GM10248 (cell line): ENCODE measurements at places on chromosomes 12 and 14.

- DNase-seq, result no peak
These were observed 215.5 kb downstream of the PIK3C2G start for GRCh38 chr12:18476861-18477260.

- DNase-seq, result no peak
These were observed 63.0 kb downstream of the SLC25A47 start for GRCh38 chr14:100386121-100386520.

GRCh38 chr12:41202051-41202450 is 13.9 kb downstream of the PDZRN4 start:
- no peak for DNase-seq

- no peak for DNase-seq
These were observed 133.3 kb downstream of the MON2 start for GRCh38 chr12:62599854-62600437.

DNA sequence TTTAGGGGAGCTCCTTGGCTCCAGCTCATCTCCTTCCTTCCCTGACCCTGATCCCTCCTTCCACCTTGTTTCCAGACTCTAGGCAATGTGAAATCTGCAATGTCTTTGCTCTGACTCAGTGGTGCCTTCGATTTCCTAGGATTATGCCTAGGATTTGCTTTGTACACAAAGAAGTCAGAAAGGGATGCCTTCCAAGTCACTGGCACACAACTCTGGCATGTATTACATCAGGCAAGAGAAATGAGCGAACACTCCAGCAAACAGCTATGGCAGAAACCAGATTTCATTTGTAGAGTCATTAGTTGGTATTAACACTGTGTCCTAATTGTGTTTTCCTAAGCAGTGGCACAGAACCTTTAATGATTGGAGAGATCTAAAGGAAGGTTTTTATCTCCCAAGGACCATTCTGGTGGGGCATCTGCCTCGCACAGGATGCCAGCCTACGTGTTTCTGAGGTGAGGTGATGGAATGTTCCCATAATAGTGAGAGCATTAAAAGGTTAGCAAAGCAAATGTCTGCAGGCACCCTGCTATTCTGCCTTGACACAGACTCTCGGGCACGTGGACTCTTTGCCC is 84.9 kb downstream of the WSCD2 start:
- DNase-seq, result no peak

DNA sequence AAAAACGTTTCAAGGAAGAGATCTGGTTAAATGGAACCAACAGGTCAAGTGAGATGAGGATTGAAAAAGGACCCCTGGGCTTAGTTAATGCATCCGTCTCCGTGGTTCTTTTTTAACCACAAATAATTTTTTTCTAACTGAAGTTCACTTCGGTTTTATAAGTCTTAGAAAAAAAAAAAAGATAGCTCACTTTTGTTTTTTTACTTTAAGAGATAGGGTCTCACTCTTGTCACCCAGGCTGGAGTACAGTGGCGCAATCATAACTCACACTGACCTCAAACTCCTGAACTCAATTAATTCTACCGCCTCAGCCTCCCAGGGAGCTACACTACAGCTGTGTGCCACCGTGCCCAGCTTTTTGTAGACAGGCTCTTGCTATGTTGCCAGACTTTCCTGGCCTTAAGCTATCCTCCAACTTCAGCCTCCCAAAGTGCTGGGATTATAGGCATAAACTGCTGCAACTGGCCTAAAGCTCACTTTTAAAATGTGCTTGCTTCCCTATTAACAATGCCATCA is 11.8 kb downstream of the HNRNPC start:
- no peak for DNase-seq

- no peak for DNase-seq
These were observed 21.7 kb upstream of the LRTM2 start for GRCh38 chr12:1798641-1799020.

- DNase-seq, result no peak
These were observed 15.8 kb downstream of the KRT2 start for GRCh38 chr12:52636189-52636588.

DNA sequence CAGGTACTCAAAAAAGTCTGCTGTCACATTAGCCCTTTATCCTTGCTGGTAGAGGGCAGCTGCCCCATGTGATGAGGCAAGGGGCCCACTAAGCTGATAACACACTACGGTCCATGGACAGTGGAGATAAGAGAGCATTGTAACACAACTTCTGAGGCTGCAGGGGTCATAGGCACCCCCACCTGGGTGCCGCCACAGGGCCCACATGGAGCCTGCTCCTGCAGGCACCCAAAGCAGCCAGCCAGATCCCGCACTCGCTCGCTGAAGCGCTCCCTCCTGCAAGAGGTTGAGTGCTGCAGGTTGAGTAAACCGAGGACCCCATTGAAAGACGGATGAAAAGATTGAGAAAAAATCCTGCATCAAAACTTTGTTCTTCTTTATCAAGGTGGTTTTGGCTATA is 566.3 kb upstream of the NOVA1 start:
- DNase-seq, result no peak

GRCh38 chr14:92459030-92459949 is 54.3 kb upstream of the RIN3 start:
- DNase-seq, result no peak

- DNase-seq, result no peak
These were observed 54.1 kb downstream of the DUSP16 start for GRCh38 chr12:12508612-12509011.

DNA sequence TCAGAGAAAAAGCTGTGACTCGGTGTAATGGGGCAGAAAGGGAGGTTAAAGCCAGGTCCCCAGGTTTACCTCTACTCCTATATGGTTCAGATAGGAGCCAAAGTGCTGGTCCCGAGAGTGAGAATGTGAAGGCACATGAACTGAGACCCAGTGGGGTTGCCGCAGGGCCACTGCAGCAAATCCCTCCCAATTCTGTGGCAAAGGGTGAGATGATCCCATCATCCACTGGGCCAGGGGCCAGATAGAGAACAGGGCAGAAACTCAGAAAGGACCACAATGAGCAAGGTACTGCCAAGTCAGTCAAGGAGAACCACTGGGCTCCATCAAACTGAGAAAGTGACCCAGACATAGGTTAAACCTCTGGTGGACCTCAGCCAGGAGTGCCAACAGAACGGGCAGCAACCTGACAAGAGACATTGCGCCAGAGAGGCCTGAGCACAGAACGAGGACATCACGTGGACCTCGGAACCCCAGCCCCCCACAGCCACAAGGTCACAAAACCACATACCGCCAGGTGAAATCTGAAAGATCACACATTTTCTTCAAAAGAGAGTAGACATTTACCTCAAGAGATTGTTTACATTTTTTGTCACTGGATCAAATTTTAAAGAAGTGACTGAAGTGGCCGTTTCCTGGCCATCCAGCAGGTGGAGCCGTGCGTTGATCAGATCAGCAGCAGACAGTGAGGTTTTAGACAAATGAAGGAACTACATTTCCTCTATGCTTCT is 20.5 kb upstream of the ITPR2 start:
- peak; percentile 75 for DNase-seq

GRCh38 chr14:104579507-104579906 is at the start of gene C14orf180:
Gene C14orf180 (plus strand): TSS chr14:104579764. CDS start chr14:104586431, 6,667 bp downstream.
- DNase-seq, result no peak

- DNase-seq, result no peak
These were observed 13.8 kb upstream of the CPNE8 start for GRCh38 chr12:38919191-38919590.

- no peak for DNase-seq
These were observed 2.1 kb upstream of the PDZRN4 start for GRCh38 chr12:41186026-41186425.

- no peak for DNase-seq
These were observed 9.5 kb downstream of the CNTN1 start for GRCh38 chr12:40701756-40702155.

DNA sequence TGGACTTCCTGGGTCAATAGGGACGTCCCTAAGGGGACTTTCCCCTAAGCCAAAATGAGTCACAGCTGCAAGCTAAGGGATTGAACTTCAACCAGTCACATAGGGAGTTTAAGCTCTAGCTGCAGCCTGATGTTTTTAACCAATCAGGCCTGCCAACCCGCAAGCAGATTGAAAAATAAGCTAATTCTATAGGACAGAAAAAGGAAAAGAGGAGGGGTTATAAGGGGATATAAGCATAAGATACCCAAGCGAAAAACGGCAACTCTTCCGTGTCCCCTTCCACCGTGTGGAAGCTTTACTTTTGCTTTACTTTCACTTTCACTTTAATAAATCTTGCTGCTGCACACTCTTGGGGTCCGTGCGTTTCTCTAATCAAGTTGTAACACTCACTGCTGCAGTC is 24.4 kb downstream of the ATP23 start:
- DNase-seq, result no peak

GRCh38 chr12:15546102-15546701 is 223.9 kb downstream of the PTPRO start:
- DNase-seq, result peak; percentile 49

- no peak for DNase-seq
These were observed 30.2 kb upstream of the NPAS3 start for GRCh38 chr14:32908196-32909084.

- no peak for DNase-seq
These were observed 174.8 kb downstream of the EFCAB11 start for GRCh38 chr14:89779707-89780106.

DNA sequence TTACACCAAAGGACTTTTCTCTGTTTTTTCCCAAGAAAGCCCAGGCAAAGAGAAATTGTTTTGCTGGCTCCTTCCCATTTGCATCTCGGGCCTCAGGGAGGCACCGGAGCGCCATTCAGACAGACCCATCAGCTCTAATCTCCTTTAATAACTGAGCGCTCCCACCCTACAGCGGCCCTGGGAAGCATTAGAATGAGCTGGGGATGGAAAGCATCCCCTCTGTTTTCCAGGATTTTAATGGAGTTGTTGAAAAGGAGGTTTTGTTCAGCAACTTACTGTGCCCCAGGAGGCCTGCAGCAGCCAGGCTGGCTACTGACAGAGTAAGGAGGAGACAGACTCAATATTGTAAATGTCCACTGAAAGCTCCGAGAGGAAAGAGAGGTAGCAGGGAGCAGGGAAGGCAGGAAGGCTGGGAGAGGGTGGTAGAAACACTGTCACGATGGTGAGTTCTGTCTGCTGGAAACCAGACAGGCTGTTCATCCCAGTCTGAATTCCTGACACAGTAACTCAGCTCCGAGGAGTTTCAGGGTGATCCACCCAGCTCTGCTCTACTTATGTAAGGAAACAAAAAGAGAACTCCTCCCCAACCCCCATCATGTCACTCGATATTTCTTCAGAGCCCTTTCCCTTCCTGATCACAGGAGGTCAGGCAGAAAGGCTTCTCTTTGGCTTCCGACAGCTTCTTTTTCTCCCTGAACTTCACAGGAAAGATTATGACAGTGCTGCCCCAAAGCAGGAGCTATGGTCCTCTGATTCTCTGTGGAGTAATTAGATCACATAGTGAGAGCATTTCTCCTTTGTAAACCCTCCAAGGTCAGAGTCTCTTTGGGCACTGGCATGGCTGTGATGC is 62.5 kb upstream of the TMEM132D start:
- no peak for DNase-seq

DNA sequence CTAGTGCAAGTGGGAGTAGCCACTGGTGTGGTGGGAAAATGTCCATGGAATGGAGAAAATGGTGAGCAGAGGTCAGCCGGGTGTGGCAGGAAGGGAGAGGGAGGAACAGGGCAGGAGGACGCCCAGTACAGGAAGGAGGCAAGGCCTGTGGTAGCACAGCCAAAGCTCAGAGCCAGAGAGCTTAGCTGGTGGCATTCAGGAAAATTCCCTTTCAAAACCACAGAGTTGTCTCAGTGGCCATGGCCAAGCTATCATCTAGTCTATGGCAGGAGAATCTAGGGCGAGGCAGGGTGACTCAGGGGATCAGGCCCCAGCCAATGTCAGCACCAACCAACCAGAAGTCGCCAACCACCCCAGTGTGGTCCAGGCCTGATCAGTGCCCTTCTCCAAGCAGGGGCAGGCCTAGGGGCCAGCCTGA is 67.7 kb upstream of the DDX11 start:
- DNase-seq, result no peak

- no peak for DNase-seq
These were observed 313.1 kb downstream of the TMEM117 start for GRCh38 chr12:44148936-44149335.

DNA sequence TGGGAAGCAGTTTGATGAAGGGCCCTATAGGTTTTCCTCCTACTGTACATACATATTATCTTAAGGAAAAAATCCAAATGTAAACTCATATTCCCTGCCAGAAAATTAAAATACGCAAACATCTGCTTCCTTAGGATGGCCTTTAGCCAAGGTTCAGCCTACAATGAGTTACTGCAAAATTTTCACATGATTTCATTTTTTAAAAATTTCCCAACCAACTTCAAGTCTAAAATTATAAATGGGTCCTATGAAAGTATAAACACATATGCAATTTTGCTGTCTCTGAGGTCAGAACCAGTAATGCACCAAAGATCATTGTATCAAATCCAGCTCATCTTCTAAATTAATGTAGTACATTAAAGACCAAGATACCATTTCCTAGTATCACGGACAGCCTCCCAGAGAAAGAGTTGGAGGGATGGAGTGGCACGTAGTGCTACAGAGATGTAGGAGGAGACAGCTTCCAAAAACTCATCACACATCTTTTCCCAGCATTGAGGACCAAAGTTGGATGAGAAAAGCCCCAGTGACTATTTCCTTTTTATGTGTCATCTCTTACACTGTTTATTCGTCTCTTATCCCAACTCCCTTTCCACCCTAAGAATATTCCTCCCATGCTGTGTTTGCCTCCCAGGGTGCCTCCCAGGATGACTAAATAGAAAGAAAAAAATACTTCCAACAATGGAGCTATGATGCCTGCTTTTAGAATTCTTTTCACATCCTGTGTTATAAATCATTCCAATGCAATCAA is 92.3 kb upstream of the SLCO1C1 start:
- DNase-seq, result no peak

GRCh38 chr14:59344016-59344415 is 121.2 kb downstream of the GPR135 start:
- no peak for DNase-seq

DNA sequence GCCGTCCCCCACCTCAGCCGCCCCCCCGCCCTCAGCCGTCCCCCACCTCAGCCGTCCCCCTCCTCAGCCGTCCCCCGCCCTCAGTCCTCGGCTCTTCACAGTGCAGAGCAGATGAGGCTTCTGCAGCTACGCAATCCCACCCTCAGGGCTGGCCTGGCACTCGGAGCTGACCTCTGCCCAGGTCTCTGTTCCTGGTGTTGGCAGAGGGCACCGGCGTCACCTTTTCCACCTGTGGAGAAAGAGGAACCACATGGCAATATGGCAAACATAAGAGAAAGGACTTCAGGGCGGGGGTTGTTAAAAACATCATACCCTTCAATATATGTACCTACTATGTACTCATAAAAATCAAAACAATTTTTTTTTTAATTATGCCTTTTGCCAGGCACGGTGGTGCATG is 45.8 kb downstream of the MLXIP start:
- DNase-seq, result no peak

- DNase-seq, result no peak
These were observed 24.3 kb downstream of the CEP170B start for GRCh38 chr14:104889375-104889757.
